NCI-H1417 (cell line): ENCODE measurements at places on chromosomes 1 and 21.

GRCh38 chr1:193537266-193538002 is 351.0 kb upstream of the B3GALT2 start:
- no peak for DNase-seq

- DNase-seq, result no peak
Observed at GRCh38 chr1:238469146-238469631, 578.5 kb upstream of the ZP4 start.

GRCh38 chr1:220121791-220122530 is 28.0 kb downstream of the IARS2 start:
- no peak for DNase-seq

DNA sequence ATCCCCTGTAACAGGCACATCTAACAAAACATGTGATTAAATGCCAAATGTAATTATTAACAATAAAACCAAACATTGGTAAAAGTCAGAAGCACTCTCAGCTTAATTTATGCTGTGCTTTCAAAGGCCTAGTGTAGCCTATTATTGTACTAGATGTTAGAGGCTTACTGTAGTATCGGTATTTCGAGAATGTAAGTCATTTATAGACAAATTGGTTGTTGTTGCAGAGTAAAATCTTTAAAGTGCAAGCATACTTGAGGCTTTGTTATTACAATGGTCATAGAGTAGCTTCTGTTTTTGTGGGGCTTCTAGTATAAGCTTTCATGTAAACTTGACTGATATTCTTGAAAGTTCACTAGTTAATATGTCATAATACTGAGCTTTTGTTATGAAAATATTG is 965.8 kb downstream of the PLA2G4A start:
- DNase-seq, result no peak

DNA sequence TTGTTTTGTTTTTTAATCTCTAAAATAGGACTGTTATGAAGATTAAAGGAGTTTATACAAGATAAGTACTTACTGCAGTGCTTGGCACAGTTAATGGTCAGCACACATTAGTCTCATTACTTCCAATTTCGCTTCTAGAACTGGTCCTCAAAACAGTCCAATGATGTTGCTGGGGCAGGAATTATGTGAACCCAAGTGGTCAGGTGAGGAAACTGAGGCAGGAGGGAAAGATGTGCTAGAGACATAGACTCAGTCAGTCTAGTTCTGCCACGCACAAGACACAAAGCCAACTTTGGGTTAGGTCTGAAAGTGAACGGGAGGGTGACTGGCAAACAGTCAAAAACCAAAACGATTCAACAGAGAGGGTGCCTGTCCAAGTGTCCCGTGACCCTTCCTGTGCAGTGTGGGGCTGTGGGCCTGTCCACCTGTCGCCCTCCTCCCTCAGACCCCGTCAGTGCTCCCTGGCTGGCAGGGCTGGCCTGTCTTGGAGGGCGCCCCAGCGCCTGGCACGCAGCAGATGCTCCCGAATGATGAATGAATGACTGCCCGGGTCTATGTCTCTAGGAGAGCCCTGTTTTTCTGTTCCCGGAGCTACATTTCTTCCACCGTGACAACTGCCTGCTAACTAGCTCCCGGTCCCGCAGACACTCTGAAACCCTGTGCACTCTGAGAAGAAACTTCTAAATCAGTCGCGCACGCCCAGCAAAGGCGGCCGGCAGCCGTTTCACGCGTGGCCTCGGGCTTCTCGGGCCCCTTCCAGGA is 2.4 kb downstream of the LRP8 start:
- DNase-seq, result no peak

- DNase-seq, result no peak
Observed at GRCh38 chr1:24483441-24483840, 19.2 kb upstream of the RCAN3 start.

DNA sequence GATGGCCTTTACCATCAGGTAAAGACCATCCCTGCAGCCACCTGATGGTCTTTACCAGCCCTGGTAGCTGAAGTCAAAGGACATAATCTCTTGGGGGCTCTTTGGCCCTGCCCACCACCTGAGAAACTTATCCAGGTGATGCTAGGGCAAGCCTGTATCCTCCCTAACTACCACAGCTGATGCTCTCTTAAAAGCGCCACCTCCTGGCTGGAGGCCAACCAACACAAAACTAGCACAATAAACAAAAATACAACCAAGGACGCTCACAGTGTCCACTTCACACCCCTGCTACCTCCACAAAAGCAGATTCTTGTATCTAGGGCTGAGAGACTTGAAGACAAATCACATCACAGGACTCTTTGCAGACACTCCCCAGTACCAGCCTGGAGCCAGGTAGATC is 357.1 kb upstream of the POU3F1 start:
- DNase-seq, result peak; percentile 3

GRCh38 chr1:42947965-42948732 is 10.5 kb downstream of the SLC2A1 start:
- DNase-seq, result no peak

- DNase-seq, result no peak
Observed at GRCh38 chr1:212402666-212403321, 11.9 kb downstream of the PACC1 start.

DNA sequence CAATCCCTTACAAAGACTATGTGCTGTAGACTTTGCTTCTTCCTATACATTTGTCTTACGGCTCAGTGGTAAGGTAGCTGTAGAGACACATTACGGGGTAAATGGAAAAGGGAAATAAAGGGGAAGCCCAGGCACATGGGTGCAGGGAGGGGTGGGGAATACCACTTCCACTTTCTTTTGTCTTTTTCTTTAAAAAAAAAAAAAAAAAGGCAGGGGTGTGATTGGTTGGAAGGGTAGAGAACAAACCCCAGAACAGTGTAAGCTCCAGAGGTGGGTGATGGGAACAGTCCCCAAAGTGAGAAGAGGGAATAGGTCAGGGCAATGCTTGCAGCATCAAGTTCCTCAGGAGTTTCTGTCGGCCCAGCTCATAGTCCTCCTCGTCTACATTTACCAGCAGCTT is 3.9 kb downstream of the NIT1 start:
- no peak for DNase-seq

DNA sequence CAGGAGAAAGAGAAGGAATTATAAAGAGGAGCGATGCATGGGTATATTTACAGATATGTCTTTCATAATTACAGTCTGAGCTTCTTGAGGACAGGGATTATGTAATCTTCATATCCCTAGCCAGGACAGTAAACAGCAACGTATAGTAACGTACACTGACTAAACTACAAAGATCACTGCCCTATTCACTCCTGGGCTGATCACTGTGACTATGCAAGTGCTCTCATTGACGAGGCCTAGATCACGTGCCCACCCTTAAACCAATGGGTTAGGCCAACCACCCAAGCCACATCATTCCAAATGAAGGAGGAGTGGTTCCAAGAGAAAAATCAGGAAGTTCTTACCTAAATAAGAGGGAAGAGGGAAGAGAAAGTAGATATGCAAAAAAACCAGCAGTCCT is 18.5 kb downstream of the PIK3R3 start:
- no peak for DNase-seq

DNA sequence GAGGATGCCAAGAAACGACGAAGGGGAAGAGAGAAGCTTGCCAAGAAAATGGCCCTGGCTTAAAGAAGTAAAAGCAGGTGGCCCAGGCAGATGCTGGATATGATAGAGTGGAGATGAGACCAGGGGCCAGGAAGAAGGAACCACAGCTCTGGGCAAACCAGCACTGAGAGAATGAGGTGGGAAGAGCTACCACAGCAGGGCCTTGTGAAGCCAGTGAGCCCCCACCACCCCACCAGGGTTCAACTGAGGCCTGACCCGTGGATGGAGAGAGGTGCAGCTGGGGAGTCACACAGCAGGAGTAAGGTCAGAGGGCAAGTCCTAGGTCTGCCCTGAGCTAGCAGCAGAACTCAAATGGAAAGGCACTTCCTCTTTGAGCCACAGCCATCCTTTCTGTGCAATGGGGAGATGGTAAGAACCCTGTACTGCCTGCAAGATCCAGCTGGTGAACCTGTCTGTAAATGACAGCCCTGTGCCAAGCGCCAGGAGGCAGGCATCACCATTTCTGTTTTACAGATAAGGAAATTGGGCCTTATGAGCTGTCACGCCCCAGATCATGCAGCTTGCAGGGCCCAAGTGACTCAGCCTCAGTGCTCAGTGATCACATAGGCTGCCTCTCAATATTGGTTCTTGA is 8.5 kb downstream of the SH3BGRL3 start:
- no peak for DNase-seq

- peak; percentile 85 for DNase-seq
Observed at GRCh38 chr21:43854773-43855633, 10.0 kb upstream of the AGPAT3 start.

DNA sequence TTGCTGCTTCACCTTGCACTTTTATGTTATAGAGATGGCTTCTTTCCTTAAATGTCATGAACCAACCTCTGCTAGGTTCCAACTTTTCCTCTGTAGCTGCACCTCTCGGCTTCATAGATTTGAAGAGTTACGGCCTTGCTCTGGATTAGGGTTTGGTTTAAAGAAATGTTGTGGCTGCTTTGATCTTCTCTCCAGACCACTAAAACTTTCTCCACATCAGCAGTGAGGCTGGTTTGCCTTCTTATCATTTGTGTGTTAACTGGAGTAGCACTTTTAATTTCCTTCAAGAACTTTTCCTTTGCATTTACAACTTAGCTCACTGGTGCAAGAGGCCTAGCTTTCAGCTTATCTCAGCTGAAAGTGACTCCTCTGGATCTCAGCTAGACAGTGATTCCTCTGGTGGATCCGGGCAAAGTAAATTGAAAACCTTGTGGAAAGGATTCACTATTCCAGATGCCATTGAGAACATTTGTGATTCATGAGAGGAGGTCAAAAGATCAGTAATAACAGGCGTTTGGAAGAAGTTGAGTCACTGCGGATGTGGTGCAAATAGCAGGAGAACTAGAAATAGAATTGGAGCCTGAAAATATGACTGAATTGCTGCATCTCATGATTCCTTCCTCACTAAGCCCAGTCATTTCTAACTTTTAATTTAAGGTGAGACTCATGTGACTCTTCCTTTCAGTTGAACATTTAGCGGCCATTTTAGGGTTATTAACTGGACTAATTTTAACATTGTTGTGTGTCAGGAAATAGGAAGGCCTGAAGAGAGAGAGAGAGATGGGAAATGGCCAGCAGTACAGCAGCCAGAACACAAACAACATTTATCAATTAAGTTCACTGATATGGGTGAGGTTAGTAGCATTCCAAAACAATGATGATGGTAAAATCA is 16.2 kb upstream of the RGS1 start:
- DNase-seq, result no peak

DNA sequence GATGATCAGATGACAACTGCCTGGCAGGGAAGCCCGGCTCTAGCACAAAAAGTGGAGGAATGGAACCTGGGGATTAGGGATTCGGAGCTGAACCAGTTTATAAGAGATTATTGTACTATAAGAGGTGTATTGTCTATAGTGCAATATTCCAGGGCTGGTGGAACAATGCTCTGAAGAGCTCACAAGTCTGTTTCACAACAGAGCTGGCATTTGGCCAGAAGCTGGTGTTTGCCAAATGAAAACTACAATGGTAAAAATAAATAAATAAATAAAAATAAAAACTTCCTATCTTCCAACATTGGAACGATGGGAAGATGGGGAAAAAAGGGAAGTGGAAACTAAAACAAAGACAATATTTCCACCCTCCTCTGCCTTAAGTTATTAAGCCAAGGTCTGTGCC is 73.5 kb downstream of the CHODL start:
- no peak for DNase-seq

DNA sequence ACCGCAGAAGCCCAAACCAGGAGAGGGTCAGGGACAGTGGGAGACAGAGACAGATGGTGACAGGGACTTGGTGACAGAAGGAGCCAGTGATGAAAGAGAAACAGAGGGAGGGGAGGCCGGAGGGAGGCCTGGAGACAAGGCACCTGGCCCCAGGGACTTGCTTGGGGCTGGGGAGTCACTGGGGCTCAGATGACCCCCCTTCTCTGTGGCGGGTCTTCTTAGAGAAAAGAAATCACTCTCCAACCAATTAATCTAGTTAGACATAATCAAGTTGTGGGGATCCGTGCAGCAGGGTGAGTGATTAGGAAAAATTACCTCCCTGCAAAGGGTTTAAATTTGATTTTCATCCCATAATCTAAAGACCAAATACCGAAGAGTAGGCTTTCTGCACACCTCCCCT is 519.8 kb downstream of the PTPRU start:
- DNase-seq, result no peak

DNA sequence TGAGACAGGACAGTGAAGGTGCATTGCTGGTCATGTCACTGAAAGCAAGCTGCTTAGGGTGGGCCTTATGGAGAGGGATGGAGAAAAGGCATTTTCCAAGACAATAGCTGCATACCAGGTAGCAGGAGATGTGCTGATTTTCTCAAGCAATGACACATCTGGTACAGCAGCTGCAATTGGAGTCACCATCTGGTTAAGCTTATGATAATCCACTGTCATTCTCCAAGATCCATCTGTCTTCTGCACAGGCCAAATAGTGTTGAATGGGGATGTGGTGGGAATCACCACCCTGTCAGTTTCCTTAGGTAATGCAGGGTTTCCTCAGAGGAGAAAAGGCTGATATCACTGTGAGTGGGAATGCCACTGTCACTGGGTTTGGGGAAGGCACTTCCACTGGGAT is 54.6 kb downstream of the ADSS2 start:
- no peak for DNase-seq

- DNase-seq, result no peak
Observed at GRCh38 chr1:204171751-204172178, 5.6 kb upstream of the REN start.

- no peak for DNase-seq
Observed at GRCh38 chr1:93979718-93980319, 70.6 kb upstream of the GCLM start.

DNA sequence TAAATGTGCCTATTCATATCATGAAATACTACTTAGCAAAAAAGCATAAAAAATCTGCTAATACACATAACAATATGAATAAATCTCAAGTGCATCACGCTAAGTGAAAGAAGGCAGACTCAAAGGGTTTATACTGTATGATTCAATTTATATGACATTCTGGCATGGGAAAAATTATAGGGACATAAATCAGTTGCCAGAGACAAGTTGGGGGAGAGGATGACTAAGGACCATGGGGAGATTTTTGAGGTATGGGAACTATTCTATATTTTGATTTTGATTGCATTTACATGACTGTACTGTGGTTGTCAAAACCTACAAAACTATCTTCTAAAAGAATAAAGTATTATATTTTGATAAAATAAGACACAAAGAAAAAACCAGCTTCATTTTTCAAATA is 650.3 kb upstream of the NR5A2 start:
- DNase-seq, result no peak

- DNase-seq, result no peak
Observed at GRCh38 chr1:178275553-178275952, 181.6 kb downstream of the RASAL2 start.

- DNase-seq, result no peak
Observed at GRCh38 chr1:159144571-159144970, 26.8 kb upstream of the CADM3 start.

GRCh38 chr1:202589190-202589930 is 120.9 kb downstream of the SYT2 start:
- no peak for DNase-seq

- DNase-seq, result no peak
Observed at GRCh38 chr1:107620753-107621152, 344.2 kb downstream of the VAV3 start.

DNA sequence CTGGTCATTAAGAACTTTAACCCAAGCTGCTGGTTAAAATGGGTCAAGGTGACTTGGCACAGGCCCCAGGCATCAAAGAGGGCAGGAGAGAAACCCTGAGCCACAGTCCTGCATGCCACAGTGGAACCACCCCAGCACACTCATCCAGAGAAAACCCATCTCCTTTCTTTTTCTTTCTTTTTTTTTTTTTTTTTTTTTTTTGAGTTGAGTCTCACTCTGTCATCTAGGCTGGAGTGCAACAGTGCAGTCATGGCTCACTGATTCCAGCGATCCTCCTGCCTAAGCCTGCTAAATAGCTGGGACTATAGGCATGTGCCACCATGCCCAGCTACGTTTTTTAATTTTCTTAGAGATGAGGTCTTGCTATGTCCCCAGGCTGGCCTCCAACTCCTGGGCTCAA is 109.2 kb upstream of the RAB4A start:
- no peak for DNase-seq
